ENCODE measurements at places on chromosomes 3 and 15. TPM values are rescaled to one million over a fixed set of nuclear protein-coding genes. Genes with fewer than 3 reads are reported as not detected.

DNA sequence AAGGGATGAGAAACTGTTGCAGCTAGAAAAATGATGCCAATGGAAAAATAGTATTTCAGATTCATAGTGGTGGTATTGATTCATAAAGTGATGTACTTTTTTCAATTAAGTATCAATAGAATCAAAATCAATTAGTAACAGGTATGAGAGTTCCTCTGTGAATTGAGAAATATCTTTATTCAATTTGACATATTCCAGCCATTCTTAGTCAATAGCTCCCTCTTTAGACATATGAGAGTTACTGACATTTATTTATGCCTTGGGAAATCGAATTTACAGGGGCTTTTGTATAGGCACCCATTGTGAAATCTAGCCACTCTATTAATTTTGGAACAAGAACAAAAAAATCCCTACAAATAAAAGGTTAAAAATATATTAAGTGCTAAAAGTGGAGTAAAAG is 386.9 kb upstream of the CNTN3 start:
- no peak overlapping the region for H3K27ac ChIP-seq
- DNase-seq: no peak
- no peaks in the 10 kb centered on the region for H3K27me3 ChIP-seq

Gene CRTAP
- total RNA-seq: 101 TPM

- no peak overlapping the region for H3K4me3 ChIP-seq
- H3K27ac ChIP-seq: no peak overlapping the region
- no peaks in the 10 kb centered on the region for H3K36me3 ChIP-seq
- H3K4me1 ChIP-seq: peaks cover 14% of the 10 kb centered on the region
- DNase-seq: no peak
These were observed 3.6 kb upstream of the CHRM5 start for GRCh38 chr15:33964665-33965040.

GRCh38 chr3:128770387-128770786 is 44.4 kb downstream of the RAB7A start:
- no peak overlapping the region for H3K27ac ChIP-seq
- H3K4me1 ChIP-seq: peaks cover 14% of the 10 kb centered on the region
- no peak overlapping the region for H3K4me3 ChIP-seq
- no peak for DNase-seq
- H3K36me3 ChIP-seq: no peaks in the 10 kb centered on the region

DNA sequence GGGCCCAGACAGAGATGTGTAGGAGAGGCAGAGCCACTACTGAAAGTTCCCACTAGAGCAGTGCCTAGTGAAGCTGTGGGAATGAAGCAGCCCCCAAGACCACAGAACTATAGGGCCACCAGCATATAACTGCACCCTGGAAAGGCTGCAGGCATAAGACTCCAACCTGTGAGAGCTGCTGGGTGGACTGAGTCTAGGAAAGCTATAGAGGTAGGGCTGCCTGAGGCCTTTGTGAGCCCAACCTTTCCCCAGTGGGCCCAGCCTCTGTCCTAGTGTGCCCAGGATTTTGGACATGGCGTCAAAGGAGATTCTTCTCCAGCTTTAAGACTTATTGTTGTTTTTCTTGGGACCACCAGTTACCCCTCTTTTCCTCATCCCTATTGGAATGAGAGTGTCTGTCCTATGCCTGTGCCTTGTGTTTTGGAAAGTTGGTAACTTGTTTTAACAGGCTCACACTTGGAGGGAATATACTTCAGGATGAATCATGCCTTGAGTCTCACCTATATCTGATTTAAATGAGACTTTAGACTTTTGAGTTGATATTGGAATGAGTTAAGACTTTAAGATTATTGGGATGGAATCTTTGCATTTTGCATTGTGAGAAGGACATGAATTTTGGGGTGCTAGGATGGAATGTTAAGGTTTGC is 28.1 kb downstream of the SLMAP start:
- no peak overlapping the region for H3K27ac ChIP-seq
- no peaks in the 10 kb centered on the region for H3K27me3 ChIP-seq

- no peaks in the 10 kb centered on the region for H3K27me3 ChIP-seq
- no peaks in the 10 kb centered on the region for H3K4me1 ChIP-seq
- no peaks in the 10 kb centered on the region for H3K36me3 ChIP-seq
These were observed 12.0 kb downstream of the RAB6B start for GRCh38 chr3:133883641-133884040.

DNA sequence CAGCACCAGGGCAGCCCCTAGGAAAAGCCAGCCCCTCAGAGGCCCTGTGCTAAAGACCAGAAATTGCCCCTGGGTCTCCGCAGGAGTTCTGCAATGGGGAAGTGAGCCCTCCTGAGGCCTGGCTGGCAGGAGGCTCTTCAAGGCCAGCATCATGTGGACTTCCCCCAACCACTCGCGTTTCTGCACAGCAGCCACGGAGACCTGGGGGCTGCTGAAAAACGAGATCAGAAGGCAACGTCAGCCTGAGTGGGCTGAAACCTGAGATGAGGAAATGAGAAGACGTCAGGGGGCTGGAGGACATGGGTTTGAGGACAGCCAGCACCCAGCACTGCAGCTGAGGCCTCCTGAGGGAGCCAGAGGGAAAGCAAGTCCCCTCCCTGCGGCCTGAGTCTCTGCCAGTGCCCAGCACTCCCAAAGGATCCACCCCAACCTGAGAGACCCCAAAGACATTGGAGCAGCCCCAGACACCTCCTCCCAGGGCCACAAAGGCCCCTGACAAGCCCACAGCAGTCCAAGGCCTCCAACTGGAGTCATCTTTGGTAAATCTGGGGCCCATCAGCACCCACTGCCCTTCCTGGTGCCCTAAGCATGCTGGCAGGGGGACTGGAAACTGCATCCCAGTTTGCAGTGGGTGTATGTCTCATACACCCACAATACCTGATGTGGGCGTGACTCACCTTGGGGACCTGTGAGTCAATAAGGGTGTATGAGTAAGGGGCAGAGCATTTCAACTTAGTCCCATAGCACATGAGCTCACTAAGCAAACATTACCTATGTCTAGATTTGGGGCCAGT is 29.2 kb upstream of the CYP11A1 start:
- H3K4me1 ChIP-seq: no peaks in the 10 kb centered on the region
- H3K27ac ChIP-seq: no peak overlapping the region
- DNase-seq: no peak

GRCh38 chr3:45666757-45667431 is 22.3 kb upstream of the SACM1L start:
- H3K27me3 ChIP-seq: no peaks in the 10 kb centered on the region
- H3K4me1 ChIP-seq: peaks cover 15% of the 10 kb centered on the region
- H3K36me3 ChIP-seq: no peaks in the 10 kb centered on the region
- DNase-seq: no peak

Gene MYO5C
- total RNA-seq: 34.8 TPM

DNA sequence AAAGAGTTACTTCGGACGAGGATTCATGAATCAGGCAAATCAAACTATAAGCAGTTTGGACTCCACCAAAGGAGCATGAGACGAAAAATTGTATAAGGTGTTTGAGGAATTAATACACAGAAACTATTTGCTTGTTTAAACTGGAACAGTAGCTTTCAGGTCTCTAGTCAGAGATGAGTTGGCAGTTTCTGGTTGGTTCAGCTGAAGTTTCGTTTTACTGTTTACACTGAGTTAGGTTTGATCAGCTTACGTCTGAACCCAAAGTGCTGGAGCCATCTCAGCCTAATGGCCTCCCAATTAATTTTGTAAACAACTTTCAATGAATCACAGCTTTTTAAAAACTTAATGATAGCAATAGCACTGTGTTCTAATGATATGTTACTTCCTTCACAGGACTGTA is 703.7 kb downstream of the NLGN1 start:
- no peaks in the 10 kb centered on the region for H3K27me3 ChIP-seq
- H3K36me3 ChIP-seq: no peaks in the 10 kb centered on the region
- no peaks in the 10 kb centered on the region for H3K4me1 ChIP-seq
- DNase-seq: peak; percentile 4
- no peak overlapping the region for H3K4me3 ChIP-seq

- H3K36me3 ChIP-seq: no peaks in the 10 kb centered on the region
- DNase-seq: no peak
- H3K27me3 ChIP-seq: no peaks in the 10 kb centered on the region
- H3K27ac ChIP-seq: no peak overlapping the region
- no peak overlapping the region for H3K4me3 ChIP-seq
These were observed 157.0 kb downstream of the GABRG3 start for GRCh38 chr15:27127815-27128570.

Gene RGMA
- 8.8 TPM for total RNA-seq

Gene BCHE
- 0.52 TPM for total RNA-seq

Gene RTP1
- total RNA-seq: not detected

Gene SSR3
- 77.1 TPM for total RNA-seq

GRCh38 chr15:90212221-90213098 is 11.3 kb downstream of the SEMA4B start:
- H3K36me3 ChIP-seq: no peaks in the 10 kb centered on the region
- DNase-seq: peak; percentile 80
- H3K27ac ChIP-seq: peak overlapping the region; percentile 90
- peaks cover 60% of the 10 kb centered on the region for H3K4me1 ChIP-seq
- no peak overlapping the region for H3K4me3 ChIP-seq

GRCh38 chr3:62416144-62416543 is 42.8 kb upstream of the FEZF2 start:
- H3K27ac ChIP-seq: no peak overlapping the region
- H3K4me1 ChIP-seq: no peaks in the 10 kb centered on the region
- H3K27me3 ChIP-seq: no peaks in the 10 kb centered on the region
- no peak overlapping the region for H3K4me3 ChIP-seq
- H3K36me3 ChIP-seq: no peaks in the 10 kb centered on the region

DNA sequence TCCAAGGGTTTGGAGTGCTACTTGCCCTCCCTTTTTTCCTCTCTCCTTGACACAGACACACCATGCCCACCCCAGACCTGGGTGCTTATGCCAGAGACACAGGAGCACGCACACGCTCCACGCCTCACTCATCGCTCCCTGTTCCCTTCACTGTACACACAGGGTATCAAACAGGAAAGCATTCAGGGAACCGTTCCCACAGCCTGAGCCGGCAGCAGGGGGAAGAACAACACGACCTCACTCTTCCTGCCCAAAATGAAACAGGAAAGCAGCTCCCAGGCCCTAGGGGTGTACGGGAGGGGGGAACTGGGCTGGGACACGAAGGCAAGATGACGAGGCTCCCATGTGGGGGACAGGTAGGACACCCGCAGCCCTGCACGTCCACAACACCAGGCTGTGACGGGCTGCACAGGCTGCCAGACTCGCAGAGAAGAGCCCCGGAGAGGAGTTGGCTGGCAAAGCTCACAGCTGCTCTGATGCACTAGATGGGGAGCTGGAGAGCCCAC is 11.2 kb downstream of the DLL4 start:
- no peak for DNase-seq
- no peak overlapping the region for H3K4me3 ChIP-seq
- no peaks in the 10 kb centered on the region for H3K27me3 ChIP-seq
- H3K36me3 ChIP-seq: no peaks in the 10 kb centered on the region
- H3K4me1 ChIP-seq: peaks cover 26% of the 10 kb centered on the region

Gene GOLGA8M
- not detected for total RNA-seq

DNA sequence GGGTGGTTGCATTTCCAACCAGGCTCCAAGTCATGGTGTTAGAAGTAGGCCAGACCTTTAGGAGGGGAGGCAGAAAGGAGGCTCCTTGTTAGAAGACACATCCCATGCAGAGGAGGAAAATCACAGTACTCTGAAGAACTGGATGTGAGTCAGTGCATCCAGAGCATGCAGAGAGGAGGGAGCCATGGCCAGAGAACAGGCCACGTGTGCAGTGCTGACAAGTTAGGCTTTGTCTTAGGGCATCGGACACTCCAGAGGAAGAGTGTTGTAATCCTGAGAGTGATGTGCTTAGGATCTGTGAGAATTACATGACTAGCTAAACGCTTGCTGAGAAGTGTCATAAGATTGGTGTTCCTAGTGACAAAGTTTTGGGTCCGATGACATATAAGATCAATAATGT is 456.5 kb upstream of the THRB start:
- no peak overlapping the region for H3K27ac ChIP-seq
- DNase-seq: no peak
- no peaks in the 10 kb centered on the region for H3K36me3 ChIP-seq
- H3K4me1 ChIP-seq: no peaks in the 10 kb centered on the region
- H3K27me3 ChIP-seq: no peaks in the 10 kb centered on the region
- H3K4me3 ChIP-seq: no peak overlapping the region

Gene CPN2
- not detected for total RNA-seq

Gene GUCA1C
- 4.4 TPM for total RNA-seq

Gene UACA
- total RNA-seq: 27.2 TPM

- H3K27me3 ChIP-seq: no peaks in the 10 kb centered on the region
- no peak overlapping the region for H3K27ac ChIP-seq
- DNase-seq: no peak
- no peak overlapping the region for H3K4me3 ChIP-seq
- H3K36me3 ChIP-seq: no peaks in the 10 kb centered on the region
These were observed 57.6 kb downstream of the CD86 start for GRCh38 chr3:122112754-122113153.

GRCh38 chr15:40769274-40770146 is at the start of gene C15orf62:
TSS of gene C15orf62 (plus strand) at chr15:40769980. CDS start at chr15:40770496, 516 bp downstream.
- peak within 1 kb of the TSS; percentile 13 for H3K27ac ChIP-seq
- no peak within 1 kb of the TSS for H3K4me3 ChIP-seq
- H3K27me3 ChIP-seq: no peaks in the 10 kb centered on the region

Gene ZIC4
- not detected for total RNA-seq

Gene FSTL1
- 82.2 TPM for total RNA-seq

DNA sequence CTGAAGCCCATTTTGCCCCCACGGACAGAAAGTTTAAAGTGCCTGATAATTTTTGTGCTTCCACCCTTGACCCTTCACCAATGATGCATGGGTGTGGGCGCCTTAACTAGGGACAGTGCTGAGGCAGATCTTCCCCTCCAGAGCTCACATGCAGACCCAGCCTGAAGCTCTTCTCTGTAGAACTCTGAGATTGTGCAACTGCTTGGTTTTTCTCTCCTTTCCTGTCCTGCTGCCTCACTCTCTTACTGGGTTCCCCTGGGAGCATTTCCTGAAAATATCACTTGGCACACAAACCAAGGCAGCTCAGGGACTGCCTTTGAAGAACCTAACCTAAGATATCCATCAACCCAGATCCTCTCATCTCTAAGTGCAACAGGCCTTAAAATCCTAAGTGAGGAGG is 220.3 kb upstream of the STT3B start:
- no peaks in the 10 kb centered on the region for H3K4me1 ChIP-seq
- no peak overlapping the region for H3K27ac ChIP-seq
- H3K27me3 ChIP-seq: no peaks in the 10 kb centered on the region
- H3K36me3 ChIP-seq: no peaks in the 10 kb centered on the region
- no peak overlapping the region for H3K4me3 ChIP-seq

Gene FBN1
- 51.1 TPM for total RNA-seq

DNA sequence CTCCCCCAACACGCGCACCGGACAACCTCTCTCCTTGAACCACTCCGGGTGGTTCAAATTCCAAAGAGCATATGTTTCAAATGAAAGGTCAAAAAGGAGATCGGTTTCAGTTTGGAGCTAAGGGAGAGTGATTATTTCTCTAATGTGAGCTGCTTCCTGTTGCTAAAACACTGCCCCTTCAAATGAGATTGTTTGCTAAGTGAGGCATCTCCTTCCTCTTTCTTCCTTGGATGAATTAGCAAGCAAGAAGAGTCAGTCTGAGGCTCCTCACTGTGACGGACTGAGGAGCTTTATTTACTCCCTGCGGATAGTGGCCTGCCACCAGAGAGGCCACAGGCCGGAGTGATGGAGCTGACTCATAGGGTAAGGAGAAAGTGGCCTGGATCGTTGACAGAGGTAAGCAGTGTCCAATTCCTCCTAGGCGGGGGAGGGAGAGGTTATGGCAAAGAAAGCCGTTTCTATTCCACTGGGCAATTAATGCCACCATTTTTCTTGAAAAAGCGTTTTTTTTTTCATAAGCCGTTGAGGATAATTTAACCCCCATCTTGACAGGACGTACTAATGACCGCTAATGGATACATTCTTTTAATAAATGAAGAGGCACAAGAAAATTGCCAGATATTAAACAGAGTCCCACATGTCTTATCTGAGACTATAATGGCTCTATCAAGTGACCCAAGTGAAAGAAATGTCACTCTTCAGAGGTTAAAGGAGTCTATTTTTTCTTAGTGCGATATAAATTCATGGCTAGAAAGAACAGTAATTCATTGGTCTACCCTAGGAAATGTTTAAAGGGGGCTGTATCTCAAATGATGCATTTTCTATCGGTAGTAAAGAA is 167.0 kb upstream of the ANKRD28 start:
- no peaks in the 10 kb centered on the region for H3K36me3 ChIP-seq
- H3K27me3 ChIP-seq: no peaks in the 10 kb centered on the region
- no peak overlapping the region for H3K27ac ChIP-seq
- no peak for DNase-seq
